ENCODE measurements at places on chromosomes 7 and 10.
A peak's percentile ranks its signal among the peaks of the same experiment; 100 is the strongest.

GRCh38 chr10:58086144-58086762 is 181.4 kb downstream of the IPMK start:
- no peak for DNase-seq

GRCh38 chr10:112950714-112951358 is 789 bp downstream of the TCF7L2 start:
- peak; percentile 44 for DNase-seq

- no peak for DNase-seq
Observed at GRCh38 chr7:5183155-5183554, 6.9 kb upstream of the WIPI2 start.

GRCh38 chr7:54349229-54349628 is 192.9 kb upstream of the VSTM2A start:
- no peak for DNase-seq

- no peak for DNase-seq
Observed at GRCh38 chr10:689452-690371, at the start of gene DIP2C. Gene DIP2C (minus strand): TSS chr10:689668. CDS start chr10:689578, 90 bp downstream.

GRCh38 chr7:45689797-45690761 is 115.9 kb downstream of the ADCY1 start:
- DNase-seq, result no peak

- DNase-seq, result no peak
Observed at GRCh38 chr7:157253850-157254249, 83.0 kb upstream of the DNAJB6 start.

GRCh38 chr10:127945341-127945758 is 38.4 kb downstream of the PTPRE start:
- DNase-seq, result no peak

- no peak for DNase-seq
Observed at GRCh38 chr10:29210266-29210868, 78.5 kb upstream of the LYZL1 start.

DNA sequence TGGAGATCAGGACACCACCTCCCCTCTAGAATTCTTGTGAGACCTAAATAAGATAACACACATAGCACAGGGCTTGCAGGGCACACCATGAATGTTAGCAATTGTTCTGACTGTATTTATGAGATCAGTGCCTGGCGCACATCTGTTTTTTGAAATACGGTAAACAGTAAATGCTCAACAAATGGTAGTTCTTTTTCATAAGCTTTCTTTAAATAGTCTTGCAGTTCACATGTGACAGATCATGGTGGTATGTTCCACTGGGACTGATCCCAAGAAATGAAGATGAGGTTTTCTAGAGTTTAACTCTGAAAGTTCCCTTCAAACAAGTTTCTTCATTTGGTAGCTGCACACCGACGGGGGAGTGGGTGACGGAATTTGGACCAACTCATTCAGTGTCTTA is 34.8 kb downstream of the CREB5 start:
- DNase-seq, result no peak

GRCh38 chr7:94997547-94997946 is 90.2 kb downstream of the PPP1R9A start:
- DNase-seq, result no peak

DNA sequence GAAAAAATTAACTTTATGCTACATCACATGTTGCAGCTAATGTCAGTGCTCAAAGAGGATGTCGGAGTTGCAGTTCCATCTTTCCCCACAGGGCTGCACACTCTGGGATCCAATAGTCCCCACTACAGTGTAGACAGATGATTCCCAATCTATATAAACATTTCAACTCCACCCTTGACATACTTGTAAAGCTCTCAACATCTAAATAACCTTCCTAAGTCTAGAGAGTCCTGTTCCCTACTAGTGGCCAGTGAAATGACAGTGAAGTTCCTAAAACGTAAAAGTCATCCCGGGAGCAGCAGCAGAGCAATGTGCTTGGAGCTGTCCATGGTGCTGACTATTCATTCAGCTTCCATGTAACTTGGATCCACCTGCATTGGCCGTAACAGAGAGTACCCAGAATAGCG is 145.1 kb downstream of the GRM8 start:
- DNase-seq, result no peak

DNA sequence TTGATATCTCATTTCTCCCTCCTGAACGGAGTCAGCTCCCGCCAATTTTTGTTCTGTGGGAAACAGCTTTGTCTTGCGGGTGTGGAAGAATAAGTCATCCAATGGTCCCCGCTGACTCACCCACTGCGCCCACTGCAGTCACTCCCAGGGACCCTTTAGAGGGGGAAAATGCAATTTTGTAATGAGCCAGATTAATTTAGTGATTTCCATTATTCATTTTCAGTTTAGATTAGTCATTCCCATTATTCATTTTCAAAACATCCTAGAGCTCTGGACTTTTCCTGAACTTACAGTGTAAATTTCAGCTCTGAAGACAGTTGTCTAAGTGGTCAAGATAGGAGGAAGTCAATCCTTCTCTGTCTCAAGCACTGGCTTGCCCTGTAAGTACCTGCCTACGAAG is 154.9 kb upstream of the TMEM72 start:
- no peak for DNase-seq

DNA sequence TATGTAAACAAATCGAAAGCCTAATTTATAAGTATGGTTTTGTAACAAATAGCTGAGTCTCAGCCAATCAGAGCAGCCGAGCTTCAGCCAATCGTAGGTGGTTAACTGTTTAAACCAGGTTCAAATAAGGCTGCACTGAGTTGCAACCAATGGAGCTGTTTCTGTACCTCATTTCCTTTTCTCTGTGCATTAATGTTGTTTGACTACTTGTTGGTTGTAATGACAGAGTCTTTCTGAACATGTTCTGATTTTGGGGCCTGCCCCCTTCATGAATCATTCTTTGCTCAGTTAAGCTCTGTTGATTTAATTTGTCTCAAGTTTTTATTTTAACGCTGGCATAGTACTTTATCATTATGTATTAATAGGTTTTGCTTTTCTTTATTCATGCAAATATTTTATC is 14.6 kb downstream of the OTUD1 start:
- DNase-seq, result no peak

DNA sequence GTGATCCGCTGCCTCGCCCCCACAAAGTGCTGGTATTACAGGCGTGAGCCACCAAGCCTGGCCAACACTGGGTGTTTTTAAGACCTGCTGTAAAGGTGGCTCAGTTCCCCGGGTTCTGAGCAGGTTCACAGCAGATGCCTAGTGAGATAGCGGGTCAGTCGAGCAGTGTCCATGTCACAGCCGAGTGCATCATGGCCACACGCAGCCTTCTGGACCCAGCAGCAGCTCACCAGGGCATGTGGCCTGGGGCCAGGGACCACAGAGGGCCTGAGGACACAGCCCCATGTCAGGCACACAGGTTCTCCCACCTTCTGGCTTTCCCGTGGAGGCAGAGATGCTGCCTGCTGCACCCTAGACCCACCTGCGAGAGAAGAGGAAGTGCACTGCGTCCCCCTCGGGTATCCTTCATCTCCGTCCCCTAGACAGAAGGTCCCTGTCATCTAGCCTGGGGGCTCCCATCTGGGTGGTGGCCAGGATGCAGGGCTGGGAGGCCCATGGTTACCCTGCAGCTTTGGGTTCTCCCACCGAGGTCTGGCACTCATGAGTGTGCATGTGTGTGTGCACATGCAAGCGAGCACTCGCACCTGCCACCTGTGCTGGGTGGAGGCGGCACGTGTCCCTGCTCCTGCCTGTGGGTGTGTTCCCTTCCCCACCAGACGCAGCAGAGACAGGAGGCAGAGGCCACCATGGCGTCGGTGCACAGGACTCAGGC is 98.6 kb downstream of the NKX6-2 start:
- no peak for DNase-seq

DNA sequence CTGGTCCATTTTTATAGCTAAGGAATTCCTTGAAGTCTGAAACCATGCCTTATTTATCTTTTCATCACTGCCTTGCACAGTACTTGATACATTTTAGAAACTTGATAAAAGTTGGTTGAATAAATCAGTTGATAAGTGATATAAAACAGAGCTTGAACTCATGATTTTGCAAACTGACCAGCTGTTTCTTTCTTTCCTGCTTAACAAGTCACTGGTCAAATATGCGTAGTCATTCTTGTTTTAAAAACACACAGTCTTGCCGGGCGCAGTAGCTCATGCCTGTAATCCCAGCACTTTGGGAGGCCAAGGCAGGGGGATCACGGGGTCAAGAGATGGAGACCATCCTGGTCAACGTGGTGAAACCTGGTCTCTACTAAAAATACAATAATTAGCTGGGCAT is 6.3 kb downstream of the TPST1 start:
- DNase-seq, result no peak

DNA sequence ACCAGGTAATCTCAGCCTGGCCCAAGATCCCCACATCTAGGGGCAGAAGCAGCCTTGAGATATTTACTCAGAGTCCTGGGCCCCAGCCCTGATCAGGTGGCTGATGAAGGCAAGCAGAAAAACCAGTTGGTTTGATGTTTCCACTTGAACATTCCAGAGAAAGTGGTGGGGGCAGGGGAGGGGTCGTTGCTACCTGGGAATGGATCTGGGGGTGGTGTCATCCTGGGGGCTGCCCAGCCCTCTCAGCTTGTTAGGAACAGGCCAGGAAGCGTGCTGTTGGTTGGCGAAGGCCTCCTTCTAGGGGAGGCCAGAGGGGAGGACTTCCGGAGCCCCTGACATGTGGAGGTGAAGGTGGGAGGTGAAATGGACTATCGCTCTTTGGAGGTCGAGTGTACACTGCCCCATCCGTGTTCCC is 3.7 kb upstream of the ABHD11 start:
- DNase-seq, result no peak

GRCh38 chr10:3066317-3067117 is 831 bp upstream of the PFKP start:
- no peak for DNase-seq

DNA sequence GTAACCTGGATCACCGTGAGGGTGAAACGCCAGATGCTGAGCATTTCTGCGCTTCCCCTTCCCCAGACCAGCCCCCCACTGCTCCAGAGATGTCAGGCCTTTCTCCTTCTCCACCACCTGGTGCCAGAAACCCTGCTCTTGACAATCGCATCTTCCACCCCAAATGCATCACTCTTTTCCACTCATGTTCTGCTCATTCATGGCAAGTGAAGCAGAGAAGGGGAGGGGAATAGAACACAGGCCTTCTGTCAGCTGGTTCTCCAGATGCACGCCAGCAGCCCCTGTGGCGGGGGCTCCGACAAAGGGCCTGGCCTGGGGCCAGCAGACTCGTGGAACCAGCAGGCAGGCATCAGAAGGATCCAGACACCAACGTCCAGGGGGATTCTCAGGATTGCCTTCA is 68.5 kb upstream of the SVIL start:
- no peak for DNase-seq

GRCh38 chr10:51224671-51225161 is 150.4 kb downstream of the PRKG1 start:
- no peak for DNase-seq

DNA sequence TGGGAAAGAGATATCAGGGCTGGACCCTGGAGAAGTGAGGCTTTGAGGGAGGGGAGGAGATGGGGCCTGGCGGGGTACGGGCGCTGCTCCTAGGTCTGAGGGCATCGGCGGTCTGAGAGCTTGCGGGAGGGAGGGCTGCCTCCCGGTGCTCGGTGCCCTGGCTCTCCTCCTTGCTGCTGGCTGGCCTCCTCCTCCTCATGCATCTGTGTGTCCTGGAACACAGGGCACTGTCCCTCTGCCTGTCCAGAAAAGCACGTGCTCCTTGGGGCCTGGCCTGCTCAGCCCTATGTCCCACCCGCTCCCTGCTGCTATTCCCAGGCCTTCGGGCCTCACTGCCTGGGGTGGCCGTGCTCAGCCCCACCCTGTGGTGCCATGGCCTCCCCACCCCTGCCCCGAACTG is 166.9 kb downstream of the RNF216 start:
- DNase-seq, result no peak

DNA sequence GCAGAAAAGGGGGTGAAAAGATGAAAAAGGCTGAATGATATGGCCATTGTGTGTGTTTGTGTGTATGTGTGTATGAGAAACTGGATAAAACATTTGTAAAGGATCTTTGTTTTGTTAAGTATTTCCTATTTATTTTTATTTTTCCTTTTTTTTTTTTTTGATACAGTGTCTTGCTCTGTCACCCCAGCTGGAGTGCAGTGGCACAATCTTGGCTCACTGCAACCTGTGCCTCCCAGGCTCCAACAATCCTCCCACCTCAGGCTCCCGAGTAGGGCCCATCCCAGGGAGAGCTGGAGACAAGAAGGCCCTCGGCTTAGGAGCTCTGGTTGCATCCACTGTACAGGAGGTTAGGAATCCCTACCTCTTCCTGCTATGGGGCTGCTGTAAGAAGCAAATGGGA is 6.9 kb upstream of the CALML5 start:
- no peak for DNase-seq

GRCh38 chr10:85043207-85043606 is 714.8 kb downstream of the CCSER2 start:
- no peak for DNase-seq

DNA sequence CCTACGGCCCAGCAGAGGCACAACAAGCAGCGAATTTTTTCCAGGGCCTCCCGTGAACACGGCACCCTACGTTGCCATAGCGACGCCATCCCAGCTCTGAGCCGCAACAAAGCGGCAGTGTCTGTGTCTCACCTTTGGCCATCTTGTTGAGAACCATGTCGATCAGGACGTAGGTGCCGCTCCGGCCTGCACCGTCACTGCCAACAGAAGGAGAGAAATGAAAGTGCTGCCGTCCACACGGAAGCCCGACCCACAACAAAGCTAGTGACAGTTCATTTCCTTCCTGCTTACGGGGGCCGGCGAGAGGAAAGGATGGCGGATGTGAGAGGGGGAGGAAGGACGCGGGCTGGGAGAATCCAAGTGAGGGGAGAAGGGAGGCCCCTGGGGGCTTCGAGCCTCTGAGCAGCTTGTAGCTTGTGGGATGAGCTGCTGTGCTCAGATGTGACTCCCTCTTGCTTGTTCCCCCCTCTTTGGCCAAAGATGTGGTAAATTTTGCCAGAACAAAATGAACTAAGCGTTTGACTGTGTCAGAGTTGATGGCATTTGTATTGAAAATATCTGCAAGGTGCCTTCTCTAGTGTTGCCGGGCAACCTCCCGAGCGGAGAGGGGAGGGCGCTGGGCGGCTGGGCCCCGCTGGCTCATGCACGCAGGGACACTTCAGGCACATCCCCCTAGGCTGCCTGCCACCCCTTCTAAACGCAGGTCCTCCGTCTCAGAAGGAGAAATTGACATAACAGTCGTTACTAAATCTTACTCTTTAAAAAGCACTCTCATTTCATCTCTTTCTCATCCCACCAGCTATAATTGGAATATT is 232.2 kb downstream of the DNAJB6 start:
- peak; percentile 64 for DNase-seq

DNA sequence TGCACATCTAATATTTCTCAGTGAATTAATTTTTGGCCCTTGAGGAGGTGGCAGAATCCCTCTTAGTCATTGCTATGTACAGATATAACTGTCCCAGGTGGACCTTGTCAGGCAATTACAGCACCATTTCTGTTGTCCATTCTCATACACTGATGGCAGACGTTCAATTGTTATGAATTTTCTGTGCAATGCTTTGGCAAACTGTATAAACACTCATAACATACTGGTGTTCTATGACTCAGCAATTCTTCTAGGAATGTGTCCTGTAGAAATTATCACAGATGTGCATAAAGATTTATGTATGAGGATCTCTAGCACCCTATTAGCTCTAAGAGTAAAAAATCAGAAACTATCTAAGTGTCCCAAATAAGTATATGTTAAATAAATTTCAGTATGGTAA is 80.8 kb downstream of the DNAJB9 start:
- DNase-seq, result no peak

GRCh38 chr7:50552921-50553320 is 12.3 kb downstream of the DDC start:
- no peak for DNase-seq

- no peak for DNase-seq
Observed at GRCh38 chr7:13414661-13415107, 574.8 kb downstream of the ETV1 start.

All from activated T-cell treated with anti-CD3 and anti-CD28 coated beads, Interleukin-2, amount 50 U/mL, for 24 hours (primary cell).